CD4-positive, alpha-beta T cell treated with Interleukin-2 at 100 ng/mL for 4 hours (primary cell): ENCODE measurements at places on chromosomes 7 and 10.
A peak's percentile ranks its signal among the peaks of the same experiment; 100 is the strongest.

DNA sequence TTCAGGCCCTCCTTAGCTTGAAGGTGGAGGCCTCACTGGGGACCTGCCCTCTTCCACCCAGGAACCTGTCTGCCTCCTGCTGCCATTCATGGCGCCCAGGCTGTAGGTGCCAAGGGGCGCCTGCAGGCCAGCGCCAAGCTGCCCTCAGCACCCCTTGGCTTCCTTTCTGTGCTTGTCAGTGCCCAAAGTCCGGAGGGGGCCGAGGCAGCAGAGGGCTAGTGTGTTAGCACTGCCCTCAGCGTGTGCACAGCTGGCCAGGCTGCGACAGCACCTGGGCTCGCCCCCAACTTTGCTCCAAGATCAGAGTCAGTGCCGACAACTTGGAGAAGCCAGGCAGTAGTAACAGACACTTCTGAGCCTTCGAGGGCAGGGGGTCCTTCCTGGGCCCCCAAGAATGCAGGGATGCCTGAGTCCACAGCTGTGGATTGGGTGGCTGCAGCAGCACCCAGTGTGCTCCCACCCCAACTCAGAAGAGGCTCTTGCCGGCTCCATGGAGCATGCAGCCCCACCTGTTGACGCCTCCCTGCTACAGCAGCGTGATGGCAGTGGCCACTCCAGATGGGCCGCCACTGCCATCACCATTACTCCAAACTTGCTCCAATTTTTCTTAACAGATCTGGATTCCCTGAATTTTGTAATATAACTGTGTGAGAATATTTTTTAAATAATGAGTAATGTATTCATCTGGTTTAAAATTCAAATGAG, 41.7 kb downstream of the CACUL1 start:
- no peak for DNase-seq

GRCh38 chr10:27241010-27241651, 534 bp upstream of the ACBD5 start:
- no peak for DNase-seq

- no peak for DNase-seq
Measured at GRCh38 chr10:129697463-129698247, 230.6 kb downstream of the MGMT start.

DNA sequence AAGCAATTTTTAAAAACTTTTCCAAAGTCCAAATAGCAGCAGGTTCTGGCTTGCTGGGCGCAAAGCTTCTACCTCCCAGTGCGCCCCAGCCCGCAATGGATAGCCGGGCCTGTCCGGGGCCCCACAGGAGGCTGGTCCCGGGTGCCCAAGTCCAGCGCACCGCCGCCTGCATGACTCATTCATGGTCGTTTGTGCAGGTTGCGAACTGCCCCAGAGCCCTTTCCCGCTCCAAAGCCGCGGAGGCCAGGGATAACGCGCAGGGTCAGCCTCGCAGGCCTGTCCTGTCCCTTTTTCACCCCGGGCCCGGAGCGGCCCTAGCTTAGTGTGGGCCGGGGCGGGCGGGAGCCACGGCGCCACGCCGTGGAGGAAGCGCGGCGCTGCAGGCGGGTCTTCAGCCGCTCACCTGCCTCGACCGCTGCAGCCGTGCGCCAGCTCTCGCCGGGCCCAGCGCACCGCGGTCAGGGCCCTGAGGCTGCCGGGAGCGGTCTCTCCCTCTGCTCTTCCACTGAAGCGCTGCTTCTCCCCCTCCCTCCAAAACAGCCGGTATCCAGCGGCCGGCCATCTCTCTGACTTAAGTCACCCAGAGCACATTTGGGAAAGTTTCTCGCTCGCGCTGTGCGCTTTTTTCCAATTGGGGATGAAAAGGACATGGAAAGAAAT, 1.7 kb upstream of the EGR2 start:
- peak; percentile 61 for DNase-seq
